ENCODE measurements at places on chromosomes 16 and 17.
A peak's percentile ranks its signal among the peaks of the same experiment; 100 is the strongest.

DNA sequence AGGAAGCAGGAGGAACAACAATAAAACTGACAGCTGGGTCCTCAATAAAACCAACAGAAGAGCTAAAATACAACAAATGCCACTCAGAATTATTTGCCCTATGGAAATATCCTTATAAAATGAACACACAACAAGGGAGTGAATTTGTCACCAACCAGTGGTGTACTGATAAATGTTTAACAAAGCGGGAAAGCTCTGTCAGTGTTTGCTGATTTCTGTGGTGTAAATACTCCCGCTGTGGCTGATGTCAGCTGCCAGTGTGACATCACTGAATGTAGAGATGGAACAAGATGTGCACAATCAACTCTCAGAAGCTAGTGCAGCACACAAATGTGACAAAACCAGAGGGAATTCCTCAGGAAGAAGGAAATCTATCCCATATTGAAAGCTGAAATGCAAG, 51.9 kb downstream of the CDYL2 start:
- DNase-seq = no peak

GRCh38 chr16:88378836-88379693, 3.7 kb upstream of the ZNF469 start:
- peak; percentile 13 for DNase-seq

DNA sequence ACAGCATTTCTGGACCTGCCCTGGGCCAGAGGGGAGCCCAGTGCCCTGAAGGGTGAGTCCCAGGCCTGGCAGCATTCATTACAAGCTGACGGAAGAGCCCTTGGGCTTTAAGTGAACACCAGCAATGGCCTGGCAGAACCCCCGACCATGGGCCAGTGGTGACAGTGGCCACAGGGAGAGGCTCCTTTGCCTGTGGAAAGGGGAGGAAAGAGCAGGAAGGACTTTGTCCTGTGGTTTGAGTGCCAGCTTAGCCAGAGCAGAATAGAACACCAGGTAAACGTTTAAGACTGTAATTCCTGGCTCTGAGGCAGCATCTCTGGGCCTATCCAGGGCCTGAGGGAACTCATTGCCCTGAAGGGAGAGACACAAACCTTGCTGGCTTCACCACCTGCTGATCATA, 34.3 kb upstream of the ATP2C2 start:
- DNase-seq = no peak

DNA sequence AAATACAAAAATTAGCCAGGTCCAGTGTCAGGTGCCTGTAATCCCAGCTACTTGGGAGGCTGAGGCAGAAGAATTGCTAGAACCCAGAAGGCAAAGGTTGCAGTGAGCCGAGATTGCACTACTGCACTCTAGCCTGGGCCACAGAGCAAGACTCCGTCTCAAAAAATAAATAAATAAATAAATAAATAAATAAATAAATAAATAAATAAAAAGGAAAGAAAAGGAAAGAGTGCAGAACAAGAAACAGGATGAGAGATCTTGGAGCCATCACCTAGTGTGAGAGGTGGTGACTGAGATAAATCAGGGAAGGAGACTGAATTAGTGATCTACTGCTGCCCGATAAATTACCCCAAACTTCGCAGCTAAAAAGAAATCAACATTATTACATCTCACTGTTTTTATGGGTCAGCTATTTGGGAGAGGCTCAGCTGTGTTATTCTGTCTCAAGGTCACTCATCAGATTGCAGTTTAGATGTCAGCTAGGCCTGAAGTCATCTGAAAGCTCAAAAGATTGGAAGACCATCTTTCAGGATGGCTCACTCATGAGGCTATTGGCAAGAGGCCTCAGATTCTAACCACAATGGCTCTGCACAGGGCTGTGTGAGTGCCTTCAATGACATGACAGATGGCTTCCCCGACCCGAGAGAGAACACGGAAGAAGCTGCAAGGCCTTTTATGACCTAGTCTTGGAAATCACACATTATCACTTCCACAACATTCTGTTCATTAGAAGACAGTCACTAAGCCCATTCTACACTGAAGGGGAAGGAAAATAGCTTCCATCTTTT, 66.4 kb downstream of the CMC2 start:
- DNase-seq = peak; percentile 30

DNA sequence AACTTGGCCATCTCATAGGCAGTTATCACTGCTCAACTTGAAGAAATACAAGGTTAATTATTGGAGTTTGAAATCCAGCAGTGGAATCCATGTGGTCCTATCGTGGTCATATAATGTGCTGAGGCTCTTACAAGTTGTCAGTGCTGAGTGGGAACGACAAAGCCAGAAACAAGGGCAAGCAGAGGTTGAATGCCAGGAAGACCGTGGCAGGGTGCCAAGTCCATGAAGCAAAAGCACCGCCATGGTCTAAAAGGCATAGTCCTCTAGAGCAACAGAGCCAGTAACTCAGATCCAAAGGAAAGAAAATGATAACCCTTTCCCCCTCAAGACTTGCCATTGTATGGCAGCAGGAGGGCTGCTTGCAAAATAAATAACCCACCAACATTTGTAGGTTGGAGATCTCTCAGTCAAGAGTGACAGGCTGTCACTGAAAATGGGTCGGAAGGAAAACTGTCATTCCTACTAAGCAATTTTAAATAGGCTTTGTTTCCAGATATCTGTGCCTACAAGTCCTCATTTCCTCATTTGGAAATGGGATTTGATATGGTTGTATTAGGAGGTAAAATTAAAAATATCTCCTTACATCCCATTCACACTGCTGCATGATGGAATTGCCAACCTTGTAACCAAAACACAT, 36.4 kb upstream of the HSBP1 start:
- no peak for DNase-seq

DNA sequence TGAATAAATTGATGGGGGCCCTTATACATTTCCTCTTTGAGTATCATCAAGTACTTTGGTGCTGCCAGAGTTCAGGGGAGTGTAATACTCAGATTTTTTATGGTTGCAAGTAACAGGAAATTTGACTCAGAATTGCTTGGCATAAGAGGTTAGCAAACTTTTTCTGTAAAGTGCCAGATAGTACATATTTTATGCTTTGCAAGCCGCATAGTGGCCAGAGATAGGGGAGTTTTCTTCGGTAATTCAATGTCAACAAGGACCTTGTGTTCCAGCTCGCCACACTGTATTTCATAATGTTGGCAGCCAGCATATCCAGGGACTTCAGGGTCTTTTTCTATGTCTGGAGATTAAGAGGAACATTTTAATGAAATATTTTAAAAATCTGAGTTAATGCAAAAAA, 51.0 kb upstream of the MARCHF10 start:
- DNase-seq = no peak

DNA sequence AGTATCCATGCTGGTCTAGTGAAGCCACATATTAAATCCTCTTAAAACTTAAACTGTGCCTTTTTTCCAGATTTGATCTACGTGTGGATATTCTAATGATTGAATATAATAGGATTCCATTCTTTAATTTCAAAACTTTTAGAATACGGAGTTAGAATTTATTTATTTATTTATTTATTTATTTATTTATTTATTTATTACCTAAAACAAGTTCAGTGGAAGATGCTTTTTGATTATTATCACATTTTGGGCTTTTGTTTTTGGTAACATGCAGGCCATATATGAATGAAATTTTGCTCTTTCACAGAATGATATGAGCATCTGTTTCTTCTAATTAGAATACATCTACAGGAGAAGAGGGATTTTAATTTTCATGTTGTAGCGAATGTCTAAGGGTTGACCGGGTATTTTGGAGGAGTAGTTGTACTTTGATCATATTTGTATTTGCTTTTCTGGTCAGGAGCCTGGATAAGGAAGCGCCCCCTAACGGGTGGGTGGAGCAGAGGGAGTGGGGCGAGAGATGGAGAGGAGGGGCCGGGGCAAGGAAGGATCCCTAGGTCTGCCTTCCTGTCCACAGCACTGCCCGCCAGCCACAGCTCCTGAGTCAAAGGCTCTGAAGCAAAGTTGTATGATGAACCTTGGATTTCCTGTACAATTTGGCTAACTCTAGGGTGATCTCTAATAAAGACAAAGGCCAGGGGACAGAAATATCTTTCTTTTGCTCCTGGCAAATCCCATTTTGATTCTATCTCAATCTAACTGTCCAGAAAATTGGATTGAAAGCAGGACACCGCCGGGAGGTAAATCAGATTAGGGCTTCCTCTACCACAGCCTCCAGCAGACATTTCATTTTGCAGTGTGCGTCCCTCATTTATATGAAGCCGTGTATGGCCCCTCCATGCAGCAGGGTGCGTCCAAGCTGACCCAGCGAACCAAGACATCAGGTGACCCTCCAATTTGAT, 149.1 kb downstream of the PRKCA start:
- peak; percentile 43 for DNase-seq

DNA sequence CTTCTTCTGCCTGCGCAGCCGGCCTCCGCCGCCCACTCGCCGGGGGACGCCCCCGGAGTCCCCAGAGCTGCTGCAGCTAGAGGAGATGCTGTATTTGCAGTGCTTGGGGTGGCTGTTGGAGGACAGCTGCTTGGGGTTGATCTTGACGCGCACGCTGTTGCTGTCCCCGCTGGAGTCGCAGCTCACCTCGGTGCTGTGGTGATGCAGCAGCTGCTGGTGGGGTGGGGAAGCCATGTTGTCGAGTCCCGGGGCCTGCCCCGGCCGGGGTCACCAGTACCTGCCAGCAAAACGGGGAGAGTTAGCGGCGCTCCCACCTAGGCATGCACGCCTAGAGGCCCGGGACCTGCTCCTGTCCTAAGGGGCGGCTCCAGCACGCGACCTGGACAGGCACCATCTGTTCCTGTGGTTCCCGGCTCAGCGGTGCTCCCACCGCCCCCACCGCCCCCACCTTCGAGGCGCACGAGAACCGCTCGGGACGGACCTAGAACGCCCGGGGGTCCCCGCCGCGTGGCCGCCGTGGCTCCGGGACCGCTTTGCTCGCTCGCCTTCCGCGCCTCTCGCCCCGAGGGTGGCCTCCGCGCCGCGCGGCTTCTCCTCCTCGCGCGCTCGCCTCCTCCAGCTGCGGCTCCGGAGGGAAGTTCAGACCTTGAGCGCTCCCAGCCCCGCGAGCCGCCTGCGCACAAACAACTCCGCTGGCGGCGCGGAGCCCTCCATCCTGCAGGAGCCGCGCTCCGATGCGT, 863 bp downstream of the ADCY9 start:
- peak; percentile 73 for DNase-seq

- DNase-seq = no peak
Measured at GRCh38 chr17:37848690-37849616, 75.3 kb upstream of the TBC1D3K start.

GRCh38 chr17:45660474-45660873, 123.6 kb upstream of the CRHR1 start:
- DNase-seq = no peak

DNA sequence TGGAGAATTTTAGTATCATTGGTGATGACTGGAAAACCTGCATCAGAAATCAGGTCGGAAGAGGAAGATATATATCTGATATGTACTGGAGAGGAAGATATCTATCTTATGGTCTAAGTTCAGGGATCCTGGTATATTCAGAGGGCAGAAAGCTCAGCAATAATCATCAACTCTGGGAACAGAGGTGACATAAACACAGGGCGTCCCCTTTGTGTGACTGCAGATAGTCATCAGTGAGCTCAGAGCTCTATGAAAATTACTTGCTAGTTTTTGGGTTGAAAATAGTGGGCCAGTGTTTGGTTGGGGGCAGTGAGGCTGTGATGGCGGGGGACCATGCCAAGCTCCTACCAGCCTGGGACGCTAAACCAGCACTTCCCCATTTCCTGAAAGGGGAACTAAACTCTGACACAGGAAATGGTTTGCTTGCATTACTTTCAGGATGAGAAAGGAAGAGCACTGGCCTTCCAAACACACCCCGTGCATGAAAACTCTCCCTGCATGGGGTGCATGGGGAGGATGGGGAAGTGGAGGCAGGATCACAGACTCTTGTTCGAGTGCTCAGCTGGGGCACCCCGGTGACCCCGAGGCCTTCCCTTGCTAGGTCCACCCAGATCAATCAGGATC, 15.8 kb downstream of the NOD2 start:
- DNase-seq = no peak

DNA sequence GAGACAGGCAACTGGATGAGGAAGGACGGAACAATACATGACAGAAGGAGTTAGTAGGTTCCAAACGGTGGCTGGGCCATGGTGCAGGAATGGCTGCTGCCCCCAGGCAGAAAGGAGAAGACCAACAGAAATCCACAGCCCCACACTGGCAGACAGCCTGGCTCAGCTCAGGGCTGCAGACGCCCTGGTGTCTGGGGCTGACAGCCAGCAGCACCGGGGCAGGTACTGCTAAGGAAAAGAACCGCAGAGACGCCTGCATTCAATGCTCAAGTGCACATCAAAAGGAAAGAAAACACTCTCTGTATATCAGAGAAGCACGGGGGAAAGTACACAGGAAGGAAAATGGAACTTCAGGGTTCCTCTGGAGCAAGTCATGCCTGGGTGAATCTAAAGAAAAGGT, 53.4 kb downstream of the GAS7 start:
- DNase-seq = no peak

GRCh38 chr17:69796078-69796477, 278.9 kb upstream of the KCNJ16 start:
- no peak for DNase-seq

- DNase-seq = no peak
Measured at GRCh38 chr17:35236821-35237220, 6.1 kb upstream of the SLFN5 start.

- DNase-seq = no peak
Measured at GRCh38 chr16:11200592-11200991, 55.4 kb downstream of the SOCS1 start.

DNA sequence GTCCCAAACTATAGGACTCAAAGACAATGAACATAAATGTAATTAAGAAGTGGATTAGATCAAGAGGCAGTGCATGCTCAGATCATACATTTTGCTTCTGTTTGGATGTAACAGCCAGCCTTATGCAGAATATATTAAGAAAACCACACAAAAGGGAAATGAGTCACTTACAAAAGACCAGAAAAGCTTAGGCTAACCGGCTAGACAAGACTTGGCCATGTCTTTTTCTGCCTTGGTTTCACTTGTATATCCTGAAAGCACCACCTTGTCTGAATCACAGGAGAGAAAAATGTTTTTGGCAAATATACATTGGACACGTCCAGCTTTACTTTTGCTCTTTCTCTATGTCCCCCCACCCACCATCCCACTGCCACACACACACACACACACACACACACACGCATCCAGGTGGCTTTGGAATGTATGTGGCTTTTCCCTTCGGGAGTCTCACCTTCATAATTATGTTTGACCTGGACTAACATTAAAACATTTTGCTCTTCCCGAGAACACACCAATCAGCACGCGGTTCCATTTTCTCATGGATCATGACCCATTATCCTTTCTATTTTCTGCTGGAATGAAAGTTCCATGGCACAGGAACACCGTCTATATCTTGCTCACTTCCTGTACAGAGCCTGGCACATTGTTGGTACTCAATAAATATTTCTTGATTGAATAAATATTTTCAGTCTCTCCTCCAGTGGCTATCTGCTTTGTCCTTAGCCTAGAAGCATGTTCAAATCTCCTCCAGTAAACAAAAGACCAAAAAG, 64.6 kb downstream of the CDK5R1 start:
- DNase-seq = no peak

GRCh38 chr17:82227629-82228277, 1.1 kb upstream of the SLC16A3 start:
- DNase-seq = no peak
